ENCODE measurements at places on chromosomes 7 and 10. TPM values are rescaled to one million over a fixed set of nuclear protein-coding genes. Genes with fewer than 3 reads are reported as not detected.

GRCh38 chr10:117543225-117544003 lies 868 bp downstream of the EMX2 start:
- no peak for DNase-seq

PSMA2 gene
- 179 TPM for total RNA-seq

DNA sequence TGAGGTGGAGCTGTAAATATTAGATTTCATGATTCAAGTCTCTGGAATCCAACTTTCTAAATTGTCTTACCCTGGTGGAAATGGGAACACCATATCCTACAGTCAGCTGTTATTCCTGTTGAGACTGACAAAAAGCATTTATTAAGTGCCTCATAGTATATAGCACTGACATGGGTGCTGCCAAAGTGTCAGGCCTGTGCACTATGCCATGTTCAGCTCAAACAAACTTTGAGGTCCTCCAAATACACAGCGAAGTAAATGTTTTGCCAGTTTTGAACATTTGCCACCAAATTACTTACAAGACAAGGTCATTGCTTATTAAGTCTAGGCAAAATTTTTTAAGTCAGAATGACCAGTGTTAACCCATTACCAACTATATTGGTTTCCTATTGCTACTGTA lies 162.9 kb upstream of the SLC25A13 start:
- no peak for DNase-seq

- DNase-seq, result no peak
These were observed 260.3 kb upstream of the FERD3L start for GRCh38 chr7:19405541-19405940.
